ENCODE measurements at places on chromosomes 11 and 22.

GRCh38 chr22:47215851-47216250, 453.4 kb downstream of the TBC1D22A start:
- DNase-seq, result no peak

GRCh38 chr11:104819603-104820002, 78.7 kb downstream of the CASP12 start:
- no peak for DNase-seq

DNA sequence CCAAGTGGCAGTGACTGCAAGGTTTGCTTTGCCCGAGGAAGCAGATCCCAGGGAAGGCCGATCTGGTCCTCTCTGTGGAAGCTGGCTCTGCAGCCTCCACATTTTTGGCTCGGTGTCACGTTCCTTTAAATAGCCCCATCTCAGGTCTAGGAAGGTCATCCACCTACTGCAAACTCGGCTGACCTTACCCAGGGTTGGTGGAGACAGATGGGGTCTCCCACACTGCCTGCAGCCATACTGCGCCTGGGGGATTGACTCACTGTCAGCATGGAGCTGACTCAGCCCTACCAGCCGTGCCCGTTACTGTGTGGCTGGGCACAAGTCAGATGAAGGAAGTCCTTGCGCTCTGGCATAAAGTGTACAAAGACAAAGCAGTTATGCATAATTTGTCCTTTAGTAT, 16.9 kb downstream of the CDPF1 start:
- DNase-seq, result no peak

DNA sequence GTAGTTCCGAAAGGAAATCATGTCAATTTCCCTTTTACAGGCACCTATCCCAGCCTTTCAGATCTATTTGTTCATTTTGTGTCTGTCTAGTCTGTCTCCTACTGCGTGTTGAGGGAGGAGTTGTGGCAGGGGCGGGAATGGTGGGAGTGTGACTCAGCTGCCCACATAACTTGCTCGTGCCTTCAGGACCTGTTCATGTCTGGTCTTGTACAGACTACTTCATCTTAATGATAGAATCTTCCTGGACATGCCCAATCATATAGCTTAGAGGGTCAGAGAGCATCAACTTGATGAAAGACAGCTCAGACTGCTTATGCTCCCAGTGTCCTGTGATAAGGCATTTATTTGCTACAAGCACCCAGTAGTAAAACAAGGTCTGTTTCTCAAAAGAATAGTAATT, 61.0 kb upstream of the BIRC3 start:
- DNase-seq, result no peak

- DNase-seq, result no peak
These were observed 286.6 kb downstream of the ETS1 start for GRCh38 chr11:128300785-128301184.

- no peak for DNase-seq
These were observed 1.9 kb upstream of the PHF21A start for GRCh38 chr11:46122945-46123715.

DNA sequence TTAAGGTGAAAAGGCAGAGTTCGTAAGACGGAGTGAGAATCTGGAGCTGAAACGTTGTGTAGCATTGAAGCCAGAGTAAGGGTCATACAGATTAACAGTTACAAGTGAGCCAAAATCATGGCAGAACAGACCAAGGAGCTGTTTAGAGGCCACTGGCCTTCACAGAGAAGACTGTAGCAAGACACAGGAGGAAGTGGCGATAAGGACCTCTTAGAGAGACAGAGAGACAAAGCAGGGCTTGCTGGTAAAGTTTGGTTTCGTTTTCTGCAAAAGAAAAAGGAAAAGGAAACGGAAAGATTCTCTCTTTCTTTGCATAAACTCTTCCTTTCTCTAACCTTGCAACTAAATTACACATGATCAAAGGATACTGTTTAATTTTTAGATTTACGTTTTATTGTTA, 83.0 kb downstream of the AASDHPPT start:
- no peak for DNase-seq

GRCh38 chr22:27358096-27358870, 443.3 kb downstream of the MN1 start:
- no peak for DNase-seq

GRCh38 chr11:62538470-62539237, 8.0 kb downstream of the AHNAK start:
- no peak for DNase-seq

- no peak for DNase-seq
These were observed 496.4 kb downstream of the NTM start for GRCh38 chr11:131866535-131867400.

- DNase-seq, result no peak
These were observed 152.8 kb downstream of the NCAM1 start for GRCh38 chr11:113113801-113114704.

DNA sequence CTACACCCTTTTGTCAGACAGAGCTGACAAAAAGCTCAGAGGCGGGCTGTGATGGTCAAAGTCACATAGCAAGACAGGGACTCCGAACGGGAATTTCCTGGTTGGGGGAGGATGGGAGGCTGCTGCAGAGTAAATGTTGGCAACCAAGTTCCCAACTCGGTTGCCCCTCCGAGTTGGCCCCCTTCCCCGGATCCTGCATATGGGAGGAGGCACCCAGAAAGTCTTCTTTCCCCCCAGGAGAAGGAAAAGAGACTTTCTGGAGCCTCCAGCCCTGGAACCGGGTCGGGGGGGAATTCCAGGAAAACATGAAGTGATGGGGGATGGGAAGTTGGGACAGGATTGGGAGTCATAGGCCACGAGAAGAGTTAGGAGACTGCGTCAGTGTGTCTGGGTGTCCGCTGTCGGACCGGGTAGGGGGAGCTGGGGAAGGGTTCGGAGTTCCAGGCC, 614 bp downstream of the SELENOM start:
- no peak for DNase-seq

DNA sequence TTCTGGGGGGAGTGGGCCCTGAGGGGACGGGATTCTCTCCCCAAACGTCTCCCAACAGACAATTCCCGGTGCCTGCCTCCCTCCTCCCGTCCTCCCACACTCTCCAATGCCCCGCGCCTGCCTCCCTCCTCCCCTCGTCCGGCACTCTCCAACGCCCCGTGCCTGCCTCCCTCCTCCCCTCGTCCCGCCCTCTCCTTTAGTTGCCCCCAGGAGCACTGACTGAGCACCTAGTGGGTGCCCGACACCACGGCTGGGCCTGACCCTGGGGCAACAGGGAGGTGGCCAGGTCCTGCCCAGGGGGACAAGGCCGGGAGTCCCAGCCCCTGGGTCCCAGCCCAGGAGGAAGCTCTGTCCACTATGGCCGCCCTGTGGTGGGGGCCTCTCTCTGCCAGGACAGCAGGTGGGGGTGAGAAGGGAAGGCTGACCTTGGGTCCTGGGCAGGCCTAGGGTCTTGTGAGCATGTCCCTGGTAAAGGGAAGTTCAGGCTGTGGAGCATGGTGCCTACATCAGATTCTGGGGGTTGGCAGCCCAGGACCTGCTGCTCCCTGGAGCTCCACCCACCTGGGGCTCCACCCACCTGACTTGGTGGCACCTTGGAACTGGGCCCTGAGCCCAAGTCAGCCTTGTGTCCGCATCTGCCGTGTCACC, 942.3 kb downstream of the BRD1 start:
- no peak for DNase-seq

DNA sequence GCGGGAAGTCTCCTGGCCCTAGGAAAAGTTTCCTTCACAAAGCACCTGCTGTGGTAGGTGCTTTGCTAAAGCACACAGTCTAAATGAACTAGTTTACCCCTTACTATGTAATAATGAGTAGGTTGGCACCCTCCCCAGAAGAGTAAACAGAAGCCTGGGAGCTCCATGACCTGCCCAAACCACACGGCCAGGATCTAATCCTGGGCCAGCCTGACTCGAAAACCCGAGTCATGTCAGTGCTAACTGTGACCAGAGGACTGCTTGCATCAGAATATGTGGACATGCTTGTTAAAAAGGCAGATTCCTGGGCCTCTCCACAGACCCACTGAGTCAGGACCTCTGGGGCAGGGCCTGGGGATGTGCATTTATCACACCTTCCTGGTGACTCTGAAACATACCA, 67.7 kb downstream of the PANX1 start:
- no peak for DNase-seq

- no peak for DNase-seq
These were observed 59.3 kb upstream of the IZUMO1R start for GRCh38 chr11:94245121-94245520.

DNA sequence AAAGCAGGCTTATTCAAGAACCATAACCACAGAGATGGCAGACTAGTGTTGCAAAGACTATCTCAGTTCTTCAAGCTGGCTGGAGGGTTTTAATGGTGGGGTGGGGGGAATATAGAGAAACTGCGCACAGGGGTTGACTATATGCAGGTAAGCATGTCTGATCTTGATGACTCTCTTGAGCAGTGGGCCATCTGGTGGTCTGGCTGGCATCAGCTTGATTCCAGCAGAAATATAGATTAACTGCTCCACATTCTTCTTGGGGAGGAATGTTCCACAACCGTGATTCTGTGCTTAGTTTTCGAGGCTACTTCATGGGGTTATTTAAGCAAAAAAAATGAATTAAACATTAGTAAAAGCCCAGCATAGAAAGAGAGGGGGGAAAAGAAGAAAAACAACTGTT, 158.8 kb upstream of the PGR start:
- no peak for DNase-seq

- DNase-seq, result no peak
These were observed 96.2 kb downstream of the RCN1 start for GRCh38 chr11:32187111-32187510.

DNA sequence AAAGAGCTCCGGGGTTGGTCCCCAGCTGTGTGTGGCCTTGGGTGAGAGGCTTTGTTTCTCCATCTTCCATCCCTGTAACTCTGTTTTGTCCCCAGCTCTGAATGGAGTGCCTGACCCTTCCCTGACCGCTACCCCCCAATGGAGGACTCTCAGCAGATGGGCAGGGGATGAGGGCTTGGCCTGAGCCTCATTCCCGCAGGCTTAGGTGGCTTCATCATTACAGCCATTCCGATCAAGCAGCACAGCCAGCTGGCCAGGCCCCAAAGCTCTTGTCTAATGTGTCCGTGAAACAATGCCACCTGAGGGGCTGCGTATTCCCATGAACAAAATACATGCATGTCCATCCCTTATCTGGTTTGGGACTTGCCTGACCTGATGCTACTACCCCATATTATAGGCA, 3.9 kb upstream of the CDC42EP2 start:
- DNase-seq, result no peak

- no peak for DNase-seq
These were observed 123.6 kb downstream of the TRIM44 start for GRCh38 chr11:35786188-35786587.

- no peak for DNase-seq
These were observed 60.8 kb upstream of the FAM181B start for GRCh38 chr11:82794490-82794889.

- DNase-seq, result no peak
These were observed 184.0 kb upstream of the TBCEL start for GRCh38 chr11:120839846-120840402.

DNA sequence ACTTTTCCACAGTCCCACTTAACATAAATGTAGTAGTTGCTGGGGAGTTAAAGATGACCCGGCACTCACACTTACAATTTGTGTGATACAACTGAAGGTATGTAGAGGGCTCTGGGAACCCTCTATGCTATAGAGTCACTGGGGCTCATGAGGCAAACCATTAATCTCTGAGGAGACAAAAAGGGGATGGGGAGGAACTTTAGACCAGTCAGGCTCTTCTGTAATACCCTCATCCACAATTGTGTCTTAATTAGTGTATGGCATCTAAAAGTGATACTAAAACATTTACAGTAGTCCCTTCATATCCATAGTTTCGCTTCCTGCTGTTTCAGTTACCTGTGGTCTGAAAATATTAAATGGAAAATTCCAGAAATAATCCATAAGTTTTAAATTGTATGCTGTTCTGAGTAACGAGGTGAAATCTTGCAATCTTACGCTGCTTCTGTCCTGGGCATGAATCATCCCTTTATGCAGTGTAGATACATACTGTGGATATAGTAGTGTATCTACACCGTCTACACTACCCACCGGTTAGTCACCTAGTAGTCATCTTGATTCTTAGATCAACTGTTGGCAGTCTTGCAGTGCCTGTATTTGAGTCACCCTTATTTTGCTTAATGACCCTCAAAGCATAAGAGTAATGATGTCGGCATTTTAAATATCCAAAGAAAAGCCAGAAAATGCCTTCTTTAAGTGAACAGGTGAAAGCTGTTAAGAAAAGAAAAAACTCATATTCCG, 12.2 kb downstream of the CBL start:
- DNase-seq, result no peak

- no peak for DNase-seq
These were observed 113.2 kb downstream of the FANCF start for GRCh38 chr11:22512457-22512856.

DNA sequence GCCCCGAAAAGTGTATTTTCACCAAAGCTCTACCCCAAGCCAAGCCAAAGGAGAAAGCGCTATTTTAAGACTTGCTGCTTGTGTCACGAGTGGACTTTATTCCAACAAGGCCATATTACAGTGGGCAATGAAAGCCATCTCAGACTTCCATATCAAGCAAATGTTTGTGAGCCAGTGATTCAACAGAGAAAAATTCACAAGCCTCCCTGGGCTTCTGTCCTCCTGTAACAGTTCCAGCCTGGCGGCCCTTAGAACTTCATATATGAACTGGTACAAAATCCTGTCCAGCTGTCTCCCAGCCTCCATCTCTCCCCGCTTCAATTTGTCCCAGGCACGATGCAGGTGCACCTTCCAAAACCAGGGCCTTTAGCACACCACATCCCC, 11.2 kb downstream of the LARGE1 start:
- DNase-seq, result no peak

All from stimulated activated CD8-positive, alpha-beta memory T cell treated with anti-CD3 and anti-CD28 coated beads, Interleukin-7, amount 100 ng/mL, for 1 hour (primary cell).